ENCODE measurements at places on chromosomes 1 and 21.
A peak's percentile ranks its signal among the peaks of the same experiment; 100 is the strongest.

GRCh38 chr1:101914473-101915242 is 82.1 kb downstream of the OLFM3 start:
- no peaks in the 10 kb centered on the region for H3K27me3 ChIP-seq
- H3K27ac ChIP-seq, result no peak overlapping the region
- DNase-seq, result no peak
- H3K4me1 ChIP-seq, result no peaks in the 10 kb centered on the region
- no peaks in the 10 kb centered on the region for H3K36me3 ChIP-seq
- H3K4me3 ChIP-seq, result no peak overlapping the region

DNA sequence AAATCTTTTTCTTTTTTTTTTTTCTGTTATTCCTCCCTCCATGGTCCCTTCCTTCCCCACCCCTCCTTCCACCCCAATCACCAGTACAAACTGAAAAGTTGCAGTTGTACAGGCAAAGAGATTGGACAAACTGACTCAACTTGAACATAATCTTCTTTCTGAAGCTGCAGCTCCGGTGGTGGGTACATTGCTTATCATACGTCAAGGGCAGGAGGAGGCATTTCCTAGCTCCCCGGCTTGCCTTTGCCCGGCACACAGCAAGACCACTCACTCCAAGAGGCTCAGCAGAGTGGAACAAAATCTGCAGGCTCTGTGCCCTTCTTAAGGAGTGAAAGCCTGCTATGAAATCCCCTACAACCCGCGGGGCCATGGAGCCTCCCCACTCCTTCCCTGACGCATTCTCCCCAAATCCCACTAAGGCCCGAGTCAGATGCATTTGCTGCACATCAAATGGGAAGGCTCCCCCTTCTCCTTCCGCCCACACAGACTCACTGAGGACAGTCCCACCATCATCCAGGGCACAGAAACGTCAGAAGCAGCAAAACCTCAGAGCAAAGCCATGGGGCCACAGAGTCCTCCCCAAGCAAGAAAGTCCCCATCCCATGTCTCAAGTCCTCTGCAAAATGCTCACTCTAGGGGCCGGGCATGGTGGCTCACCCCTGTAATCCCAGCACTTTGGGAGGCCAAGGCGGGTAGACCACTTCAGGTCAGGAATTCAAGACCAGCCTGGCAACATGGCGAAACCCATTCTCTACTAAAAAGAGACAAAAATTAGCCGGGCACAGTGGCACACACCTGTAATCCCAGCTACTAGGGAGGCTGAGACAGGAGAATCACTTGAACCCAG is 45.9 kb downstream of the SYF2 start:
- no peaks in the 10 kb centered on the region for H3K36me3 ChIP-seq
- H3K4me1 ChIP-seq, result no peaks in the 10 kb centered on the region
- no peak for DNase-seq
- H3K27me3 ChIP-seq, result no peaks in the 10 kb centered on the region

GRCh38 chr1:18681423-18681835 is 50.8 kb downstream of the PAX7 start:
- H3K36me3 ChIP-seq, result no peaks in the 10 kb centered on the region
- no peak for DNase-seq
- no peaks in the 10 kb centered on the region for H3K4me1 ChIP-seq
- no peak overlapping the region for H3K4me3 ChIP-seq

GRCh38 chr1:68175621-68176398 is 56.5 kb downstream of the WLS start:
- DNase-seq, result no peak
- H3K27ac ChIP-seq, result peak overlapping the region; percentile 73
- H3K27me3 ChIP-seq, result no peaks in the 10 kb centered on the region
- peaks cover 31% of the 10 kb centered on the region for H3K4me1 ChIP-seq
- no peak overlapping the region for H3K4me3 ChIP-seq
- no peaks in the 10 kb centered on the region for H3K36me3 ChIP-seq

DNA sequence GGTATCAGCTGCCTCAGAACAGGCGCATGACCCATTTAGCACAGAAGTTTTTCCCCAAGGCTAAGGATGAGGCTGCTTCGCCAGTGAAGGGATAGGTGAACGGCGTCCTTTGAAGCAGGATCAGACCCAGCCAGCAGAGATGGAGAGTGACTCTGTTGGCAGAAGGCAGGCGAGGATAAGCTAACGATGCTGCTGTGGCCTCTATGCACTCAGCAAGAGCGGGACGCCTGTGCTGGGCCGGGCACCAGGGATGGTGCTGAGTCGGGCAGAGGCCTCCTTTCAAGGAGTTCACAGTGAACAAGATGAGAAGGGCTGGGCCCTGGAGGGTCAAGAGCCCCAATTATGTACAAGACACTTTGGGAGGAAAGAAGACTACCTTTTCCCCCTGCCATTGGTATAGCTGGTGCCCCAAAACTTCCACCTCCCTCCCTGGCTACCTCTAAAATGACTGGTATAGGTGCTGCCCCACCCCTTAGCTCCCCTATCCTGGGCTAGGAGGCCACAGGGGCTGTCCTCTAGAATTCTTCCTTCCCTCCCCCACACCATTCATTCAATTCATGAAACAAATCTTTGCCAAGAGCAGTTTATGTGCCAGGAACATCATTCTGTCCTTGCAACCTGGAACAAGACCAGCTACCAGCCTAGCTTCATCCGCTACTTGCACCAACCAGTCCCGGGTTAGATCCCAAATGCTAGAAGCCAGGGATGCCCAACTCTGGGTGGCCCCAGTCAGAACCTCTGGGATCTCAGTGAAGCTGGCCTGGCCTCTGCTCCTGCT is 7.5 kb downstream of the XKR8 start:
- no peak overlapping the region for H3K27ac ChIP-seq
- peaks cover 15% of the 10 kb centered on the region for H3K36me3 ChIP-seq
- no peak for DNase-seq
- H3K27me3 ChIP-seq, result no peaks in the 10 kb centered on the region

DNA sequence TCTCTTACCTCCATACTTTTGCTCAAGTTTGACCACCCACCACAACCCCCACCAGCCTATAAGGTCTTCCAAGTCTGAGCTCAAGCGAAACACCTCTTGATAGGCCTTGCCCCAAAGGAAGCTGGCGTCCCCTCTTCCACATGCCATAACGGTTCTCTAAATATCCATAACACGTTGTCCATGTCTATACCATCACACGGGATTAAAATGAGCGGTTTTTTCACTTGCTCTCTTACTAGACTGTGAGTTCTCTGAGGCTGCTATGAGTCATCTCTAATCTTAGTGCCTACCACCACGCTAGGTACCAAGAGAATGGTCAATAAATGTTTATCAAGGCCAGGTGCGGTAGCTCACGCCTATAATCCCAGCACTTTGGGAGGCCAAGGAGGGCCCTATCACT is 41.0 kb downstream of the WASF2 start:
- peaks cover 58% of the 10 kb centered on the region for H3K36me3 ChIP-seq
- no peaks in the 10 kb centered on the region for H3K27me3 ChIP-seq
- peaks cover 96% of the 10 kb centered on the region for H3K4me1 ChIP-seq
- H3K4me3 ChIP-seq, result no peak overlapping the region
- no peak for DNase-seq
- H3K27ac ChIP-seq, result no peak overlapping the region

DNA sequence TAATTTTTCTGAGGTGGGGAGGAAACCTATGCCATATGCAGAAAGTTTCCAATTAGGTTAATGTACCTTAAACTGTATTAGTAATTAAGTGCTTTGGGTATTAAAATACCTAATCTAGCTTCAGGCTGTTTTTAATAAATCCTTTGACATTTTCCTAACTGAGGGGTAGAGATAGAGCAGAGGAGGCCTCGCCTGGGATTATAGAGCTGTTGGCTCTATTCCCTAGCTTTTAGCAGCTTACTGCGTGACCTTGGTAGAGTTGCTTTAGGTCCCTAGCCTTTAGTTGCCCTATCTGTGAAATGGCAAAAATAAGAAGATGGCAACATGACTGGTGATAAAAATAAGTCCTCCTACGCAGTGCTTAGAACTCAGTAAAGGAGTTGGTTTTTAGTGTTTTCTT is 621.0 kb downstream of the LMO4 start:
- no peaks in the 10 kb centered on the region for H3K36me3 ChIP-seq
- no peak for DNase-seq
- H3K27ac ChIP-seq, result no peak overlapping the region

DNA sequence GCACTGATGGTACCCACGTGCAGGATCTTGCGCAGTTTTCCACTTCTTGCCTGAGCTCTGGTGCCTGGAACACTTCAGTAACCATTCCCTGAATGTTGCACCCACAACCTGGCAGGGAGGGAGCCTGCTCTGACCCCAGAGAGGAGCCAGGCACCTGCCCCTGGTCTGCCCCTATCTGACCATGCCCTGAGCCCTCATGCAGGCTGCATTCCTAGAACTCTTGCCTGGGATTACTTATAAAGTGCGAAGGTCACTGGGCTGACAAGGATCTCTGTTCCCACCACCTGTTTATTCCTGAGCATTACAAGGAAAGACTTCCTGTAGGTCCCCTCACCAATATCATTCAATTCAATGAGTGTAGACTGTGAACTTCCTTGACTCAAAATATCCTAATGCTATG is 191.9 kb upstream of the FMN2 start:
- H3K27ac ChIP-seq, result no peak overlapping the region
- H3K4me1 ChIP-seq, result peaks cover 4% of the 10 kb centered on the region
- H3K27me3 ChIP-seq, result no peaks in the 10 kb centered on the region
- no peak overlapping the region for H3K4me3 ChIP-seq

DNA sequence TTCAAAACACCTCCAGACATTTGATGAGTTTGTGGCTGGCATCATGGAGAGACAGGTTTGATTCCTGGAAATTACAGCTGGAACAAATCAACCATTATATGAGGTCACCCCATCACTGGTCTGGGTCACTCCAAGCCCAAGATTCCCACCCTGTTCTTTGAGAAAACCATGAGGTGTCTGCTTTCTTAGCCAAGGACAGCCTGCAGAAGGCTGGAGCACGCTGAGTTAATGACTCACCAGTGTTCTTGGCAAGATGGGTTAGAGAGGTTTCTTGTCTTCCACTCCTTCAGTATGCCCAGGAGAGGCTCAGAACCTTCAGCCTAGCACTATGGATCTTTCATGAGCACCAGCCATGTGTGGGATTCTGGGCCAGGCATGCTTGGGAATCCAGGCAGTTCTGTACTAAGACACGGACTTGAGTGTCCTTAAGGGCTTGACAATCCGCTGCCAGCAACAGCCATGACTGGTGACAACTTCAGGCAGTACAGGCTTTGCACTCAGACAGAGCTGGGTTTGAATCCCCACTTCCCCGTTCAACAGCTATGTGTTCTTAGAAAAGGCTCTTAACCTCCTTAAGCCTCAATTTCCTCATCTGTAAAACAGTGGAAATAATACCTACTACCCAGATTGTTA is 43.9 kb downstream of the GRHL3 start:
- H3K27ac ChIP-seq, result peak overlapping the region; percentile 89
- no peaks in the 10 kb centered on the region for H3K27me3 ChIP-seq
- no peak for DNase-seq
- no peaks in the 10 kb centered on the region for H3K36me3 ChIP-seq
- H3K4me3 ChIP-seq, result no peak overlapping the region

- DNase-seq, result no peak
- H3K27me3 ChIP-seq, result peaks cover 52% of the 10 kb centered on the region
- no peak overlapping the region for H3K27ac ChIP-seq
- H3K36me3 ChIP-seq, result no peaks in the 10 kb centered on the region
These were observed 20.8 kb downstream of the EPHA8 start for GRCh38 chr1:22584001-22584562.

DNA sequence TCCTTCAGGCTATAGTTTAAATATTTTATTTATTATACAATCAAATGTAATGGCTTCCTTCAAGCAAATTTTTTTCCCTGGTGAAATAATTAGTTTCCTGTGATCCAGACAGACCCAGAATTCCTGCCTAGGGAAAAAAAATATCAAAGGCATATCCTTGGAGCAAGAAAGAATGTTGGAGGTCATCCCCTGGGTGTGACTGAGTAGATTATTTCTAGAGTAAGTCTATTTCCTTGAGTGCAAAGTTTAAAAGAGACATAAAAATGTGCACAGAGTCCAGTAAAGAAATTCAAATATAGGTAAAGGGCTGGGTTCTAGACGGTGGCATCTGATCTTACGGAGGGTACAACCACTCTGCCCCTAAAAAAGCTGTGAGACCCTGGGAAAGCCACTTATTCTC is 32.2 kb upstream of the SAMD13 start:
- no peaks in the 10 kb centered on the region for H3K4me1 ChIP-seq
- DNase-seq, result no peak
- H3K4me3 ChIP-seq, result no peak overlapping the region
- H3K36me3 ChIP-seq, result no peaks in the 10 kb centered on the region
- H3K27me3 ChIP-seq, result no peaks in the 10 kb centered on the region

DNA sequence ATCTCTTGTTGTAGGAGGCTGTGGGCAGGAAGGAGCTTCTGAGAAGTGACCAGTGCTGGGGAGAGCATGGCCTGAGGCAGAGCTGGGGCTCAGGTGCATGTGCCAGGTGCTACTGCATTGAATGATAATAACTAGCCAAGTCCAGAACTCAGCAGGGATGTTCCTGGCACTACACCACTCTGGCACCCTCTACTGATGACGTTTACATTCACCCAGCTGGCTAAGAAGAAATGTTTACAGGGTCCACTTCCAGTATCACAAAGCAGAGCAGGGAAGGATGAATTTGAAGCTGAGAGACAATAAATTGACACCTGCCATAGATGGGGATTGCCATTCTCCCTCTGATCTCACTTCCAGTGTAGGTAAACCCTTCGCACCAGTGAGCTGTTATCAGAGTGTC is 411.8 kb downstream of the SETD4 start:
- no peak overlapping the region for H3K27ac ChIP-seq
- H3K36me3 ChIP-seq, result no peaks in the 10 kb centered on the region
- no peaks in the 10 kb centered on the region for H3K4me1 ChIP-seq
- no peak overlapping the region for H3K4me3 ChIP-seq
- no peak for DNase-seq

DNA sequence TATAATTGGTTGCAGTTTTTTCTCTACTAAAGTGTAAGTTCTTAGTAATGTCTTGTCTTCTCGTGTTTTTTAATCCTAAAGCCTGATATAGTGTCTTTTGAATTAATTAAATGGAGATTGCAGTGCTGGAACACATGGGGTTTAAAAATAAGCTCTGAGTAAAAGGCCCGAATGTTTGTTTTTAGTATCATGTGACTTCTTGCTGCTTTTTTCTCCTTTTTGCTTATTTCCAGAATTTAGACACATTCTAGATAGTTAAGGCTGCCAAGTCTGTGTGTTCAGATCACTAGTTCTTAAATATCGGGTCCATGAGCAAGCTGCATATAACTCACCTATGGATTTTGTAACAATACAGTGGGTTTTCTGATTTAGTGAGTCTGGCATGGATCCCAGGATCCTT is 27.5 kb downstream of the KCTD3 start:
- no peaks in the 10 kb centered on the region for H3K27me3 ChIP-seq
- no peaks in the 10 kb centered on the region for H3K36me3 ChIP-seq
- DNase-seq, result no peak
- H3K4me3 ChIP-seq, result no peak overlapping the region
- H3K27ac ChIP-seq, result peak overlapping the region; percentile 50
- H3K4me1 ChIP-seq, result peaks cover 69% of the 10 kb centered on the region

DNA sequence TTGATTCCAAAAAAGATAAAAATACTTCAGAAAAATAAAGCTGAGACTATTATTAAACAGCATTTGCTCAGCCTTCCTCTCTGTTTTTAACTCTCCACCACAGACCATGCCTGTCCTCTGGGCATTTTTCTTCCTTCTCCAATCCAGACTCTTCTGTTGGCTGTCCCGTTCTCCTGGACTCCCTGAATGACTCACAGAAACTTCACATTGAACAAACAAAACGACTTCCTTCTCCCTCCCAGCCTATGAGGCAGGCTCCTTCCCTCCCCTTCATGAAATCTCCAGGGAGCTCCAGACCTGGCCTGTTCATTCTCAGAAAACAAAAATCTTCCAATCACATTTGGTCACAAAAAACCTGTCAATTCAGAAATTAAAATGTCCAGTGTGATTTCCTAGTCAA is 421.3 kb downstream of the NPHP4 start:
- no peaks in the 10 kb centered on the region for H3K27me3 ChIP-seq
- no peak overlapping the region for H3K4me3 ChIP-seq
- H3K27ac ChIP-seq, result no peak overlapping the region
- H3K4me1 ChIP-seq, result no peaks in the 10 kb centered on the region
